OCI-M1 (cell line): ENCODE measurements at places on chromosomes 7 and 10.

DNA sequence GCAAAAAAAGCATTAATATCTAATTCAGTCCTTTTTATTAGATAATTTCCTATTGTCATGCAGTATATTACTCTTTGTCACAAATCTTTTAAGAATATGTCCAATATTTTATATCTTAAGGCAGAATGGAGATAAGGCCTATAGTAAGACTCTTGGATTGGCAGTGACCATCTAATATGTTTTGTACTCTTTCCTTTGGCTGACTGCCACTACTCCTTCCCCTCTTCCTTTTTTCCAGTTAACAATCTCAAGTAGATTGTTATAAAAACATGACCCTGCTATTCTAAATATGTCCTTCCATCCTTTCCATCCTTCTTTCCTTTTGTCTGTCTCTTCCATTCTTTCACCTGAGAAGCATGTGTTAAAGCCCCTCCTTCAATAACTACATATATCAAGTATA lies 92.8 kb upstream of the TMEM168 start:
- DNase-seq = no peak

DNA sequence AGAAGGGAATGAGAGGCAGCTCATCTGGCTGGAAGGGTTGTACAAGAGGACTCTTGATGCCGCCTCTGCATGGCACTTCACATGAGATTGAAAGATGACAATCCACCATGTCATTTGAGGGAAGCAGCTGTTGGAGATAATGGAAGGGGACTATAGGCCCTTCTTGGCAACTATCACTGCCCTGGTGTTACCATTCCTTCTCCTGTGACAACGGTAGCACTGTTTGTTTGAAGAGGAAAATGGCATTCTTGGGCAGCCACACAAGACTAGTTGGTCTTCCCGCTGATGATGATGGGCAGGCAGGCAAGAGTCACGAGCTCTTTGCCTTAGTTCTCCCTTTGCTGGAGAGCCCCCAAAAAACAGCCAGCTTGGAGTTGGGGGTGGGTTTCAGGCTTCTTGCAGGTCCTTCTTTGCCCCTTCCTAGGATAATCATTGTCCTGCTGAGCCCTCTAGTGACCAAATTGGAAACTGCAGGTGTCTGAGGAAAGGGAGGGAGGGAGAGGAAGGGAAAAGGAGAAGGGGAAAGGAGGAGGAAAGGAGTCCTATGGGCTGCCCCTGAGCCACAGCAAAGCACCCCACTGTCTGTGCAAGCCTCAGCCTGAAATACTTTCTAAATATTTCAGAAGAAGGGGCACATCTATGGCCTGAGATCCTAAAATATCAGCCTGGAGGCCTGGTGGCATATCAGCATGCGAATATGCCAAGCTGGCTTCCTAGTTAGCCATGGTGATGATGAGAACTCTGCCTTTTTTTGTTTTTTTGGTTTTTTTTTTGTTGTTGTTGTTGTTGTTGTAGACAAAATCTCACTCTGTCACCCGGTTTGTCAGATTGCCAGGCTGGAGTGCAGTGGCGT lies 165.6 kb upstream of the KMT2E start:
- DNase-seq = peak; percentile 75

DNA sequence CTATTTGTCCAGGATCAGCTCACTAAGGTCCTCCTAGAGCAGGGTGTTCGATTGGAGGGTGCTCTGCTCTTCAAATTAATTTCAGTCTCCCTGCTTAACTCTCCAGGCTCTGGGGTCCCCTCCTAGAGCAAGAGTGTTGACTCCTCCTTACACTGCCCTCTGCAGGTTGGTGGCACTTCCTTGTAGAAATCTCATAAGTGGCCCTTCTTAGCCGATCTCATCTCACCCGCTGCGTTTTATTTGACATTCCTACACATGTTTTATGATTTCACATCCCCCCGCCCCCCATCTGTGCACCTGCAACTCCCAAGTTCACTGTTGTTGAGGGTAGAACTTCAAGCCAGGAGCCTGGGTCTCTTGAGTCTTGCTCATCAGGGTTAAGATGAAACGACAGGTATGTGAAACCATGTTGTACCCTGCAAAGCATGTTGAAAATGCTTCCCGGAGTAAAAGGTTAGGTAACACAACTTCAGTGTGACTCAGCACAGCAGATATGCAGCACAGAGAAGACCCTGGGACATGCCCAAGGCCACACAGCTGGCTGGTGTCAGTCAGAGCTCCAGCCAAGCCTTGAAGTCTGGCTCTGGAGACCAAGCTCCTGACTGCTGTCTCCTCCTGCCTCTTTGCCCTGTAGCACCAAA lies 171.2 kb downstream of the PRKAG2 start:
- peak; percentile 71 for DNase-seq

DNA sequence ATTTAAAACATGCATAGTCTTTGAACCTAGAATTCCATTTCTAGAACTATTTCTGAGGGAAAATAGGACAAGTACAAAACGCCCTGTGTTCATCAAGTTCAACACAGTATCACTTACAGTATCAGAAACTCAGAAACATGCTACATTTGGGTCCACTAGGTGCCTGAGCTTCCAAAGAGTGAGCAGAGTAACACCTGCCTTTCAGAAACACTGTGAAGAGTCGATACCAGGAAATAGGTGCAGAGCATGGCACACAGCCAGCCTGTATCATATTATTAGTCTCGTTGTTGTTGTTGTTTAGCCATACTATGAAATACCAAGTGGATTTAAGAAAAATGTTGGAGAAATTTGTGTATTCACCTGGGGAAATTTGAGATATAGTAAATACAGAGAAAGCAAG lies 392.1 kb upstream of the MGMT start:
- no peak for DNase-seq

DNA sequence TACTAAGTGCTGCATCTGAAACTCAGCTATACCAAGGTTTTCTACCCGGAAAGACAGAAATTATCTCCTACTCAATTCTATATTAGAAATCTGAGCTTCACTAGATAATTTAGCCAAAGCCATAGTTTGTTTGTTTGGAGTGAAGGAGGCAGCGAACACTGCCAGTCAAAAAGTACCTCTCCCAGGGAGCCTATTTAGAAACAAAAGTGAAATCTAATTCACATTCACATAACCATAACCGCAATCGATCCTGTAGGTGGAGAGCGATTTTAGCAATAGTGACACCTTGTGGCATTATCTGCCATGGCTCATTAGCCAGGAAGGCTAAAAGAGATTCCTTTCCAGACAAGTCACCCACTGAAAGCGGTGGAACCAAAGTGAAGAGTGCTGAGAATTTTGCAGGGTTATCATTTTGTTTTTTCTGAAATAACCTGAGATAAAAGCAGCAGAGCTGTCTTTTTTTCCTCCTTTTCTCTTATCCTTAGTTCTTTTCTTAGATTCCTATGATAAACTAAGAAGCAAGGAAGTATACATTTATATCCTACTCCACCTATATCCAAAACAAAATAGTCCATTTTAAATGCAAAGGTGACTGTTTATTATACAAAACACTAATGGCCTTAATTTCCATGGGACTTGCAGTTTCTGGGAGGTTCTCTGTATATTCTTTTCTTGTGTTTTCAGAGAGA lies 83.7 kb upstream of the BET1 start:
- peak; percentile 97 for DNase-seq

DNA sequence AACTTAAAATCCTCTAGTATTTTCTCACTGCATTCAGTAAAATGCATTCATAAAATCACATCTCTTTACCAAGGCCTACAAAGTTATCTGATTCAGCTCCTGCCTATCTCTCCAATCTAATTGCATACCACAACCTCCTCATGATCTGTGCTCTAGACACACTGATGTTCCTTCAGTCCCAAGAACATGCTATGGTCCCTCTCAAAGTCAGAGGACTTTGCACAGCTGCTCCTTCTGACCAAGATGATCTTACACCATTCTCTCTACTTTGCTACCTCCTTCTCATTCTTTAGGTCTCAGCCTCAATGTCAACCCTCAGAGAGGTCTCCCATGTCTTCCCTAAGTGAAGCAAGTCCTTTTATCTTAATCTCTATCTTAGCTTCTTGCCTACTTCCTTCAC lies 45.5 kb downstream of the CAV1 start:
- no peak for DNase-seq

DNA sequence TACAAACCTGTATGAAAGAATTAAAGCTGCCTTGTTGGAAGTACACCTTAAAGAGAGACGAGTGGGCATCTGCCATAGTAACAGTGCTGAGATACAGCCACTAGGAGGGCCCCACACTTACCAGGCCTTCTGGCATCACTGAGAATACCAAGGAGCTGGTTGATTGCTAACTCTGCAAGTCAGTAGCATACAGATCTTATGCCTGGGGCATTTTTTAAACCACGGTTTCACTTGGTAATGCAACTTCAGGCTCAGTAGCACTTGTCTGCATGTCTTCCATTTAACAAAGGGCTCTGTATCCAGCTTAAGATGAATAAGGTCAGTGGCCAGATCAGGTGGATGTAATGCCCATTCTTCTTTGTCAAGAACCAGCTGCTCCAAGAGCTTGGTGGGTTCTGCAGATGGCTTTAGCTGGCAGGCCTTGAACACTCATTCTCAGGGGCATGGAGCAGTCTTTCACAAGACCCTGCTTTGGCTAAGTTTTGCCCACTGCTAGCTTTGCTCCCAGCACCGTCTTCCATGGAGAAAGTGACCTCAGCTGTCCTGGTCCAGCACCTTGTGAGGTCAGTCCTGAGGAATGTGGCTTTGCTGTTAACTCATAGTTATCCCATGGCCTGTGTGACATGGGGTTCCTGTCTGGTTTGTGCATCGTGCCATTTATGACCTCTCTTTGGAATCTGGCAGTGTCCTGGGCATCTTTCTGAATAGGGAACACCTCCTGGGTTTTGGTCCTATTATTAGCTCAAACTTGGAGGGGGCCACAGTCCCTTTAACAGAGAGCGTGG lies 68.1 kb downstream of the BMPER start:
- no peak for DNase-seq

DNA sequence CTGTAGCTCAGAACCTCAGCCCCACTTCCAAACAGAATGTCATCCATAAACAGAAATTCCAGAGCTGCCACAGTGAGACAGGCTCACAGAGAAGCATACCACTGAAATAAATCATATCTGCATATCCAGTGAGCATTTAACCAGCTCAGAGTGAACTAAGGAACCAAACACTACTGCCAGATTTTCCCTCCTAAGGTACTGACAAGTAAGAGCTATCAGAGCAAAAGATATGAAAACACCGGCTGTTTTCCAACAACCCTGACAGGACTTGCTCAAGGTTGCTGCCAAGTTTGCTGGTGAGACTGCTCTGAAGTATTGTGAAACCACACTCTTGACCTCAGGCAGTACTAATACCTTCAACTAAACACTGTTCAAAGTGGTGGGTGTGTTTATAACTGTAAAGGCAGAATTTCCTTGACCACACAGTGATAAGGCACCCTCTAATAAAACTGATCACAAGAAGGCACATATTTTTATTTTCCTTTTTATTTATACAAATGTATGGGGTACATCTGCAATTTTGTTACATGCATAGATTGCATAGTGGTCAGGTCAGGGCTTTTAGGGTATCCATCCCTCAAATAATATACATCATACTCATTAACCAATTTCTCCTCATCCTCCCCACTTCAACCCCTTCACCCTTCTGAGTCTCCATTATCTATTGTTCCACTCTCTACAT lies 18.3 kb downstream of the SGMS1 start:
- DNase-seq = peak; percentile 92

DNA sequence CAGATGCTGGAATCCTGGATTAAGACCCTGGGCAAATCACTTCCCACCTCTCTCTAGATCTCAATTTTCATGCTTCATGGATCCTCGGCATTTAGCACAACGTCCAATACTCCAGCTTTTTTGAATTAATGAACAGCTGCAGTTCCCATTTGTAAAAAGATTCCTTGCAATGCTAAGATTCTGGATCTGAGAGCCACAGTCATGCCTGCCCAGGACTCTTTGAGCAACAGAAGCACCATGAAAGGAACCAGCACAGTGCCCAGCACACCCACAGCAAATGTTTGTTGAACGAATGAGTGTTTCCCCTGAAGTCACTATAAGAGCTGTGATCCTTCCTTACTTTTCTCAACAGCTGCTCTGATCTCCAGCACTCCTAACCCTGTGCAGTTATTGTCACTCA lies 20.8 kb upstream of the DDIT4 start:
- DNase-seq = no peak

DNA sequence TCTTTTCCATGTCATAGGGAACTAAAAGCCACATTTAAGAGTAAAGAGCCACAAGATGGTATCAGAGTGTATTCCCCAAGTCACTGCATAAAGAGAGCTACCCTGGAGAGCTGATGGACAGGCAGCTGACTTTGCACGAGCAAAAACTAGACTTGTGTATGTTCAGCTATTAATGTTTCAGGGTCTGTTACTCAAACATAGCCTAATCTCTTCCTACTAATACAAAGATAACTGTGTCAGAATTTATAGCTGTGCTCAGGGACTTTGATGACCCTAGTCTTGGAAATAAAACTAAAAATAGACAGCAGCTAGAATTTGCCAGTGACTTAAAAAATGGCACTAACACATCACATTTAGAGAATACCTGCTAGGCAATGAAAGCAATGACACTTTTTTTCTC lies 45.5 kb upstream of the LRRTM3 start:
- no peak for DNase-seq

GRCh38 chr7:131625817-131626372 lies 69.5 kb upstream of the PODXL start:
- no peak for DNase-seq

- no peak for DNase-seq
These were observed 510.0 kb downstream of the ANKRD7 start for GRCh38 chr7:118734541-118734940.

DNA sequence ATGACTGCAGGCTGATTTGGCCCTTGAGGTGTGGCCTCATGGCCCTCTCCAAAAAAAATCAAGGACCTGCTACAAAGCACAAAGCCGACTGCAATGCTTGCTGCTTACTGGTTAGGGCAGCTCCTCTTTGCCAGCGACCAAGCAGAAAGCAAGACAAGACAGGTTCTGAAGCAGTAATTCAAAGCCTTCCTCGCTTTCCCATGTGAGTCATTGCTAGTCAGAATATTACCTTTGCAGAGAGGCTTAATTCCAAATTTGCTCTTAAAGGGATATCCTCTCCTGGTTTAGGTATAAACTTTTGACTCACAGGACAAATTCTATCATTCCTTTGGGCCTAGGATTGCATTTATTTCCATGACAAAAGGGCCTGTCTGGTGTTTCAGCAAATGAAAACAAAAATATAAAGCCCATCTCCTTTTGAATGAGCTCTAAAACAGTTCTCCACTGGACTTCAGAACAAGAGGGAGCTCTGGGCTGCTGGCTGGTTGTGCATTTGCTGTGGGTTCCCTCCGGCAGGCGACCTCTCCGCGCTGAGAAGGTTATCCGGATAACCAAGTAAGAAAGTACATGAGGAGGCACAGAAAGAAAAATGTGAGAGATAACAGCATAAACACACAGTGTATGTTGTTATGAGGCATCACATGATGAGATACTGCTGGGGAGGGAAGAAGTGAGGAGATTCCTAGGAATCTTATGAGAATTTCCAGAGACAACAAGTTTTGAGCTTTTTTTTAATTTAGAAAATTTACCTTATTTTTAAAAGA lies 90.8 kb downstream of the EGFR start:
- DNase-seq = no peak

GRCh38 chr7:81949306-81949705 lies 179.5 kb upstream of the HGF start:
- no peak for DNase-seq

GRCh38 chr10:74598891-74599566 lies 227.4 kb upstream of the KAT6B start:
- peak; percentile 79 for DNase-seq

GRCh38 chr10:123398756-123399155 lies 244.6 kb downstream of the BUB3 start:
- DNase-seq = no peak

GRCh38 chr7:156430109-156430508 lies 210.5 kb upstream of the RNF32 start:
- DNase-seq = no peak

GRCh38 chr7:42155584-42156290 lies 81.3 kb downstream of the GLI3 start:
- DNase-seq = no peak
